ENCODE measurements at places on chromosomes 12 and 14.
A peak's percentile ranks its signal among the peaks of the same experiment; 100 is the strongest.

- no peaks in the 10 kb centered on the region for H3K27me3 ChIP-seq
- no peak overlapping the region for H3K4me3 ChIP-seq
- no peaks in the 10 kb centered on the region for H3K36me3 ChIP-seq
- H3K4me1 ChIP-seq = peaks cover 47% of the 10 kb centered on the region
Measured at GRCh38 chr12:93802293-93802692, 125.1 kb downstream of the CRADD start.

- peaks cover 20% of the 10 kb centered on the region for H3K27me3 ChIP-seq
- H3K4me1 ChIP-seq = no peaks in the 10 kb centered on the region
- no peaks in the 10 kb centered on the region for H3K36me3 ChIP-seq
- no peak for DNase-seq
- H3K27ac ChIP-seq = no peak overlapping the region
Measured at GRCh38 chr12:124264879-124265278, 30.0 kb upstream of the RFLNA start.

DNA sequence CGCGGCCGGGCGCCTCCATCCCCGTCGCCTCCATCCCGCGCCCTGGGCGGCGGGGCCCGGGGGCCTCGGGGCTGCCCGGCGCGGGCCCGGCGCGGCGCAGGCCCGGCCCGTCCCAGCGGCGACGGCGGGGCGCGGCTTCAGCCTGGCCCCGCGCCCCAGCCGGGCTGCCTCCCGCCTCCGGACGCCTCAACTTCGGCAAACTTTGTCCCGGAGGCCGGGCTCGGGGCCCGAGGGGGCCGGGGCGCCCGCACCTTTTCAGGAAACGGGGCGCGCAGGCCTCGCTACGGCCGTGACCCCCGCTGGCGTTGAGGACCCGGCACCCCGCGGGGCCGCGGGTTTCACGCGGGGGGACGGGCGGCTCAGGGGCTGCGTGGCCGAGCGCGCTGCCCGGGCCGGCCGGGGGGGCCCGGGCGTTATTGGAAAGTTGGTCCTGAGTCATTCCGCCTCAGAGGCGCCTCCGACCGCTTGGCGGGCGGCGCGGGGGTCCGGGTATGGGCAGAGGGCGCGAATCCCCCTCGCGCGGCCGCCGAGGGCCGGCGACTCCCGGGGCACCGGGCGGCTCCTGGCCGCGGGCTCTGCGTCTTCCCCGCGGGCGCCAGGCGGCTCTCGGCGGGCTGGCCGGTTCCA is 575 bp downstream of the TRAF3 start:
- H3K36me3 ChIP-seq = no peaks in the 10 kb centered on the region
- H3K4me3 ChIP-seq = peak overlapping the region; percentile 95
- peaks cover 21% of the 10 kb centered on the region for H3K4me1 ChIP-seq
- no peaks in the 10 kb centered on the region for H3K27me3 ChIP-seq

DNA sequence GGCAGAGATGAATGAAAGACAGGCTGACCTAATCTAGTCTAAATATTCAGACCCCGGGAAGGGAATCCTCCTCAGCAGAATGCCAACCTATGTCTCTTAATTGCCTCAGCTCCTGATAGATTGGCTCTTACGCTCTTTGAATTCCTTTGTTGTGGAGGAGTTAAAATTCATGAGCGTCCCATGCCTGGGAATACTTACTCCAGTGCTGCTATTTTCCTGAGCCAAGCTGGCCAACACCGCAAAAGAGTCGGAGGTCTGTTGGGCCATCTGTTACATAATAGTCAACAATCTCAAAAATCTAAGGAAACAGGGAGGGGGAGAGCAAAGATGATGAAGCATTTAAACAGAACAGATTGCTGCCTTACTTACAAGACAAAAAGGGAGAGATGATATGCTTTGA is 182.8 kb downstream of the ASCL1 start:
- DNase-seq = no peak
- no peak overlapping the region for H3K27ac ChIP-seq
- no peaks in the 10 kb centered on the region for H3K36me3 ChIP-seq
- no peaks in the 10 kb centered on the region for H3K27me3 ChIP-seq
- H3K4me1 ChIP-seq = no peaks in the 10 kb centered on the region
- no peak overlapping the region for H3K4me3 ChIP-seq

- no peaks in the 10 kb centered on the region for H3K36me3 ChIP-seq
- H3K27me3 ChIP-seq = no peaks in the 10 kb centered on the region
- H3K4me3 ChIP-seq = no peak overlapping the region
- peaks cover 22% of the 10 kb centered on the region for H3K4me1 ChIP-seq
- DNase-seq = no peak
- H3K27ac ChIP-seq = no peak overlapping the region
Measured at GRCh38 chr14:65210118-65210821, 108.0 kb upstream of the MAX start.

GRCh38 chr12:132561427-132562156 is 48.8 kb downstream of the LRCOL1 start:
- H3K4me3 ChIP-seq = peak overlapping the region; percentile 79
- H3K27ac ChIP-seq = no peak overlapping the region
- H3K4me1 ChIP-seq = peaks cover 12% of the 10 kb centered on the region
- DNase-seq = no peak
- peaks cover 3% of the 10 kb centered on the region for H3K36me3 ChIP-seq

- H3K4me3 ChIP-seq = no peak overlapping the region
- no peaks in the 10 kb centered on the region for H3K27me3 ChIP-seq
- H3K4me1 ChIP-seq = peaks cover under 1% of the 10 kb centered on the region
- DNase-seq = no peak
- no peaks in the 10 kb centered on the region for H3K36me3 ChIP-seq
- no peak overlapping the region for H3K27ac ChIP-seq
Measured at GRCh38 chr14:99041820-99042174, 230.2 kb downstream of the BCL11B start.

DNA sequence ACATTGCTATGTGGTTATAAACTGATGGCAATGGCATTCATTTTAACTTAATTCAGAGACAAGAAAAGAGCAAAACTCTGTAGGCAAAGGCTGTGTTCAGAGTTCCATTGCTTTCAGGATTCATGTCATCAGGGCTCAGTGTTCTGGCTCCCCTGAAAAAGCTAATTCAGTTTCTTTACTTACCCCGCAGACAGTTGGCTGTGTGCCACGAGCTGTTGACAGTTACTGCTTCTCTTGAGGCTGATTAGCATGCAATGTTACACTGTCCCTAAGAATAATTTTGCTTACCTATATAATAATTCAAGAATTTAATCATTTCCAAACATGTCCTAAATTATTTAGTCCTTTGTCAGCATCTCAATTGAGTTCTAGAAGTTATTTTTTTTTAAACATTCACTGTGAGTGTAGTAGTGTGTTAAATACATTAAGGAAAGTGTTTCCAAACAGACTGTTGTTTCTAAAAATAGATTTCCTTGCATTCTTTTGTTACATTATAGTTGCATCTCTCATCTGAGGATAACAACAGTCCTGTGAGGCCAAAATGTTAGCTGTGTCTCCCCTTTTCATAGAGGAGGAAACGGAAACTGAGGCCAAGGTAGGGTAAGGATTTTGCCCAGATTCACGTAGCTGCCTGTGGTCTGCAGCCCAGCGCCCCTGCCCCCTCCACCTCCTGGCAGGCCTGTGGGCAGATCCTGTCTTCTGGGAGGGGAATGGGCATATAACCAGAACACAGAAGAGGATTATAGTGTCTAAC is 98.6 kb downstream of the PELI2 start:
- H3K27ac ChIP-seq = no peak overlapping the region
- H3K27me3 ChIP-seq = peaks cover 3% of the 10 kb centered on the region
- H3K4me1 ChIP-seq = no peaks in the 10 kb centered on the region
- no peak for DNase-seq
- H3K4me3 ChIP-seq = no peak overlapping the region
- no peaks in the 10 kb centered on the region for H3K36me3 ChIP-seq

All from keratinocyte (primary cell).